ENCODE measurements at places on chromosomes 2 and 18.

GRCh38 chr2:111927723-111928122 is 29.3 kb downstream of the MERTK start:
- DNase-seq = no peak

DNA sequence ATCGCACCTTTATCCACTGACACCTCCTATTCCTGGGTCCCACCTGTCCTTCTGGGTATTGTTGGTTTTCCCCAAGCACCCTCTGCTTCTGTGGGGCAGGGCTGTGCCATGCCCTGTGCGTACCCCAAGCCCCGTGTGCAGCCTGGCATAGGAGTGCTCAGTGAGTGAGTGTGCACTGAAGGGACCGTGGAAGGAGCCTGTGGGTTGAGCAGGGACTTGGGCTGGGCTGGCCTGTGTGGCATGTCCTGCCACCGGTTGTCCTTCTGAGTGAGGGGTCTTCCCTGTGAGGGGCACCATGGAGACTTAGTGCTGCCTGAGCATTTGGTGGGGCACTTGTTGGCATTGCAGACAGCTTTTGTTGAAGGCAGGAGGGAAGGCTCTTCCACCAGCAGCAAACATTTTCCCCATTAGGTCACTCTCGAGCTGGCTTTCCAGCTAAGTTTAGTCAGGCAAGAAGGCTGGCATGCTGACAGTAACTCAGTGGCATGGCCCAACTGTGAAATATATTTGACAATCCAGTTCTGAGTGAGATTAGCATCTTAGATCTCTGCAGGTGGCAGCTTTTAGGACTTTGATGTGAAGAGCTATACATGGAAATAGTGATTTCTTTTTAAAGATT is 64.7 kb downstream of the LPIN1 start:
- no peak for DNase-seq

DNA sequence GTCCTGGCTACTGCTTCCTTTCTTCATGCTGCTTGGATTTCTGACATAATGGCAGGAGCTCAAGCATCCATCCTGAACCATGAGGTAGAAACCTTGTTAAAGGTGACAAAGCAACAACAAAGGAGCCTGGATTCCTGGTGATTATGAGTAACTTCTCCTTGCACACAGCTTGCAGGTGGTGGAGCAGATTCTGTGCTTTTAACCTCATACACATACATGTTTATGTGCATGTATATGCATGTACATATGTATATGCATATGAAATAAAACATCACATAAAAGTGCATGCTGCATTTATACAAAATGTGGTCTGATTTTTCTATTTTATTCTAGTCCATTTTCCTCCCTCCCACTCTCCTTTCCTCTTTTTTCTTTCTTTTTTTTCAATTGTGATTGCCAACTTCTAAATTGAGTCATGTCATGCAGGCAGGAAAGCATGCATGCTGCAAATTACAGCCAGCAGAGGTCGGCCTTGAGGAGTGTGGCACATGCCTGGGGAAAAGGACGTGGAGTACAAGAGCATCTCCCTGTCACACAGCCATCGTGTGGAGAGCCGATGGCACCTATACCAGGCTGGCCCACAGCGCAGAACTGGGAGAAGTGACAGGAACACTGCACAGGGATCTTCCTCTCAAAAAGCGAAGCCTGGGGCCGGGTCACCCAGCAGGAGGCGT is 17.9 kb downstream of the LCT start:
- no peak for DNase-seq

DNA sequence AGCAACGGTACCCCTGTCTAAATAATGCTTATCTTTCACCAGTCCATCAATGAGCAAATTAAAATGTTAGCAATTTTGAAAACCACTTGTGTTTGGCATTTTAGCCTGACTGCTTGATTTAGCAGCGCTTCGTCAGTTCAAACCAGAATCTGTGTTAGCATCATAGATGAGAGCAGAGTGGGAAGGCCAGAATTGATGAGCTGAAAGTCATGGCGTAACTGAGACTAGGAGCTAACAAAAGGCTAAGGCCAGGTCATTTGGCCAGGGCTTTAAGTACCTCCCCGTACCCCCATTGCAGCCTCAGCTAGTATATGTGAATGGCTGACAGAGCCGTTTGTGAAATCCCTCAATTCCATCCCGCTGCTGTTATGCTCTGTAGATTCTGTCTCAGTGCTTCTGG is 16.0 kb downstream of the APCDD1 start:
- no peak for DNase-seq

GRCh38 chr2:241665731-241666440 is 20.7 kb downstream of the DTYMK start:
- DNase-seq = no peak

- DNase-seq = peak; percentile 88
These were observed 510.3 kb downstream of the PLCL1 start for GRCh38 chr2:198314559-198315153.

- no peak for DNase-seq
These were observed 14.9 kb downstream of the EMX1 start for GRCh38 chr2:72932045-72932740.

- DNase-seq = no peak
These were observed 73.8 kb downstream of the CLIP4 start for GRCh38 chr2:29189052-29189451.

- no peak for DNase-seq
These were observed 162.2 kb downstream of the CCBE1 start for GRCh38 chr18:59535055-59535454.

DNA sequence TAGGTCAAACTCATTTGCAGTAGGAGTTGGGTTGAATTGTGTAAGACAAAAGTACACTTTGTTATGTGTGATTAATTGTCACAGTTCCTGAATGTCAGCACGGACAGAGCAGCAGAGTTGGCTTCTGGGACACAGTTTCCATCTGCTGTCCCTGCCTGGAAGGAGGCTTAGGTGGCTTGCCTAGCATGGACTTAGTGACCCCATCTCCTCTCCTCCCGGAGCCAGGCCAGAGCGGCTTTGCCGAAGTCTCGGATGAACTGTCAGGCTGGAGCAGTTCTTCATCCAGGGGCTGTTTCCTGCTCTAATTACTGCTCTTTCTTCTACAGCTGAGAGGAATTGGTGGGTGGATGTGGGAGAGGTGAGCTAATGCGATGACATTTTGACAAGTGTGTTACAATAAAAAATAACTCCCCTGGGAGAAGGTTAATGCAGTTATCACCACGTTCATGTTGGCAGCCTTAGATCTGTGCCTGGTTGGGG is 102.0 kb downstream of the SH3RF3 start:
- peak; percentile 59 for DNase-seq

GRCh38 chr2:54572636-54573536 is 116.8 kb downstream of the SPTBN1 start:
- DNase-seq = no peak

- DNase-seq = no peak
These were observed 443.8 kb downstream of the MBD2 start for GRCh38 chr18:53780666-53781065.

DNA sequence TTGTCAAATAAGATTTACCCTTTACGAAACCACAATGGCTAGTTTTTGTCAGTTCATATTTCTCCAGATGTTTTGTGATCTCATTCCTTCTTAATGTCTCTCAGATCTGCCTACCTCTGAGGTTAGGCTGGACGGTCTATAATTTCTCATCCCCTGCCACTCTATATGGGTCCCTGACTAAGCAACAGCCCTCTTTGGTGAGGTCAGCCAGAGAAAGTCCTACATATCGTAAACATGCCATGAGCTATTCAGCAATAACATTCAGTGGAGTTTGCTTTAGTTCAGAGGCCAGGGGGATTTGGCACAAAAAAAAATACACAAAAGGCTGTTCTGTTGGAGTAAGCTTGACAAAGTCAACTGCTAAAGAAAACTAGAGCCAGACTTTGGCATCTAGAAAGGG is 192.1 kb upstream of the NCKAP5 start:
- no peak for DNase-seq

DNA sequence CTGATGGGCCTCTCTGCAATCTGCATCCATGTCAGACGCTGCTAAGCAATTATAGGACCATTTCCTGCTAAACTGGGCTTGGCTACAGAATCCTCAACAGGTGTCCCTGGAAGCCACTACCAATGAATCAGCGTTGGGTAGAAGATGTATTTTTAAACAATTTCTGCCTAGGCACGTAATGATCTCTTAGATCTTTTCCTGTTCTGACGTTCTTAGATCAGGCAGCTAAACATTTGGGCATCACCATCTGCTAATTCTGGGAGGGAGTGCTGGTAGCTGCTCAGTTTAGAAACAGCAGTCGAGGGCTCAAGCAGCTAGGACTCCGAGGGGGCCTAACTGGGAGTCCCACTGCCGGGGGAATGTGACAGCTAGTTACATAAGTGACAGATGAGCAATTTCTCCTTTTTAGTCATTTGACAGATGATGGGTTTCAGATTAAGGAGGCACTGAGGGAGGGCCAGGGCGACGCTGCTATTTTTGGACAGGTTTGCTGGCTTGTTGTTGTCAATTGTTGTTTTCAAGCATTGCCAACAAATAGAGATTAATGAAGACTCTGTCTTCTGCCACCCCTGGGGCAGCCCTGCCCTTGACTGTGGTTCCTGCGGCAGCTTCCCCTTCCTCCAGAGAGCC is 92.7 kb downstream of the MRO start:
- peak; percentile 58 for DNase-seq

DNA sequence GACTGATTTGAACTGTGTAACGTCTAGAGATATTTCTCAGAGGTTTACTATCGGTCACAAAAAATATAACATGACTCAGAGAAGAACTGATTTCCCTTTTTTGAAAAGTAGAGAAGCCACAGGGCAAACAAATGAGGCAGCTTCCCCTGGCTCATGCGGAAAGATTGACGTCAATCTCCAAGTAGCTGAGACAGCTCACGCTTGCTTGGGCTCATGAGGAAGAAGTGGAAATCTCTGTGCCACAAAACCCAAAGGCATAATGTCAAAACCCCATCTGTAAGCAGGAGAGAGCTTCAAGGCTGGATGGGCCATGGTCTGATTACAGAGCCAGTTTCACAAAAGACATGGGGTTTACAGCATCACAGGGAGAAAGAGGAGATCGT is 188.1 kb downstream of the ARL4C start:
- DNase-seq = no peak

DNA sequence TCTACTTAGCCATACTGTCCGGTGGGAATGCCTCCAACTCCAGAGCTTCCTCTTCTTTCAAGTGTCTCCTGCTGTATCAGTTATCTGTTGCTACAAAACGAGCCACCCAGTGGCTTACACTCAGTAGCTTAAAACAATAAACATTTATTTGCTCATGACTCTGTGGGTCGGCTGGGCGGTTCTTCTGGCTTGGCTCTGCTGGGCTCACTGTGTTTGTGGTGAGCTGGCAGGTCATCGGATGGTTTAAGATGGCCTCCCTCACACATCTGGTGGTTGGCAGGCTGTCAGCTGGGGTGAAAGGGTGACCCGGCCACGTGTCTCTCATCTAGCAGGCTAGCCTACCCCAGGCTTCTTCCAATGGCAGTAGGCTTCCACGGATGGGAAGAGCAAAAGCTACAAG is 122.4 kb upstream of the SLC1A4 start:
- no peak for DNase-seq

DNA sequence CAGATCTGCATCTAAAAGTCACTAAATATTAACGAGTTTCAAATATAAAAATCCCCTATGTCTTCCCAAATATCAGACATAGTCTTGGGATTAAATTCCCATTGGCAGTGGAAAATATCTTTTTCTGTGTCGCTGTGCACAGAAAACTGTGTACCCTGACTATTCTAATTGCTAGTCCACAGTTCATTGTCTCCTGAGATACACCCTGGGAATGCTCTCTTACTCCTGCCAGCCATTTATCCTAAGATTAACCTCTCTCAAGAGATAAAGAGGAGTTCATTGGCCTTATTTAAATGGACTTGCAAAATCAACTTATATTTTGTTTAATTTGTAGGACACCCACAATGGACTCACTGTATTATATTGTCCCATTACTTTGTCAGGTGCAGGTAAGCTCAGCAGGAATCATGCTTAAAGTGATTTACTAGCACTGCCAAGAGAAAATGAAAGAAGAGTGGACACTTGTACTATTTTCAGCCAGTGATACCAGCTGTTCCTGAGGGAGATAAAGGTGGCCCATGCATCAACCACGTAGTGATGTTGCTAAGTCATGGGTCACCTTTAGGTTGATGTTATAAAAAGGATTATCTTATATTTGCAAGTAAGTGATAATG is 553.8 kb downstream of the PIK3C3 start:
- peak; percentile 5 for DNase-seq

- DNase-seq = no peak
These were observed 9.1 kb downstream of the TMEM127 start for GRCh38 chr2:96256611-96257113.

- no peak for DNase-seq
These were observed 95.7 kb upstream of the NRP2 start for GRCh38 chr2:205586626-205587025.

- DNase-seq = no peak
These were observed 29.6 kb downstream of the NEMP2 start for GRCh38 chr2:190504912-190505311.

- DNase-seq = peak; percentile 88
These were observed 27.1 kb upstream of the ICOS start for GRCh38 chr2:203909261-203909967.

DNA sequence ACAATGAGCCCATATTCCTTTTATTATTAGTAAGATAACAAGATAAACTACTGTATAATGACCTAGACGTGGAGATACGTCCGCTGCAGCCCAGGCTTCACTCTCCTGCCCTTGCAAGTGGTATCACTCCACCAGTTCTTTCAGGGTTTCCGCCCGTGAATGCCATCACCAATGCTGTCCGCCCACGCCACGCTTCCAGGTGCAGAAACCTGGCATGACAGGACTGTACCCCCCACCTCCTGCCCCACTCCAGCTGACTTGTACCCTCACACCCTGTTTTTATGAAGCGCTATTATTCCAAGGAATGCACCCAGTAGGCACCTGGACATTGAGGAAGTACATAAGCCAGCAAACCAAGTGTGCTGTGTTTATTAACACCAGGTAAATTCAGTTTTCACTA is 79.8 kb downstream of the MYT1L start:
- no peak for DNase-seq

GRCh38 chr18:75797046-75797445 is 369.5 kb upstream of the SMIM21 start:
- DNase-seq = no peak

GRCh38 chr2:202604699-202605098 is 30.1 kb upstream of the FAM117B start:
- no peak for DNase-seq

- DNase-seq = no peak
These were observed 30.3 kb downstream of the SOCS6 start for GRCh38 chr18:70319187-70319586.

- DNase-seq = no peak
These were observed 27.5 kb upstream of the MARCHF7 start for GRCh38 chr2:159684796-159685195.

DNA sequence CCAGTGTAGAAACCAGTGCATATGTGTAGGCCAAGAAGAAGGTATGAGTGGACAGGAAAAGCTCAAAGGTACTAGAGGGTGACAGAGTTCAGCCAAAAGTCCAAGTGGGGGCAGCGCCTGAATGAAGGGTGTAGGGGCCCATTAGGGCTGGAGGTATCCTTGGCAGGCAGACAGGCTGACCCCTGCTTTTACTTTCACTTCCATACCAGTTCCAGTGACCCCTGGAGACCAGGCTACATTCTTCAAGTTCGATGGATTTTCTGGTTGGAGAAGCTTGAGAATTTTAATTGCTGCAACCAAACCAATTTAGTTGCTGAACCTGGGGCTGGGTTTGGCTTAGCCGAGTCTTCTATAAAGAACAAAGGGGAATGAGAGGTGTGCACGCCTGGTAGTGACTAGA is 42.3 kb upstream of the MRPL33 start:
- no peak for DNase-seq

- DNase-seq = no peak
These were observed 95.1 kb downstream of the EHBP1 start for GRCh38 chr2:62800618-62801017.
